ENCODE measurements at places on chromosomes 1 and 21. TPM values are rescaled to one million over a fixed set of nuclear protein-coding genes. Genes with fewer than 3 reads are reported as not detected.

DNA sequence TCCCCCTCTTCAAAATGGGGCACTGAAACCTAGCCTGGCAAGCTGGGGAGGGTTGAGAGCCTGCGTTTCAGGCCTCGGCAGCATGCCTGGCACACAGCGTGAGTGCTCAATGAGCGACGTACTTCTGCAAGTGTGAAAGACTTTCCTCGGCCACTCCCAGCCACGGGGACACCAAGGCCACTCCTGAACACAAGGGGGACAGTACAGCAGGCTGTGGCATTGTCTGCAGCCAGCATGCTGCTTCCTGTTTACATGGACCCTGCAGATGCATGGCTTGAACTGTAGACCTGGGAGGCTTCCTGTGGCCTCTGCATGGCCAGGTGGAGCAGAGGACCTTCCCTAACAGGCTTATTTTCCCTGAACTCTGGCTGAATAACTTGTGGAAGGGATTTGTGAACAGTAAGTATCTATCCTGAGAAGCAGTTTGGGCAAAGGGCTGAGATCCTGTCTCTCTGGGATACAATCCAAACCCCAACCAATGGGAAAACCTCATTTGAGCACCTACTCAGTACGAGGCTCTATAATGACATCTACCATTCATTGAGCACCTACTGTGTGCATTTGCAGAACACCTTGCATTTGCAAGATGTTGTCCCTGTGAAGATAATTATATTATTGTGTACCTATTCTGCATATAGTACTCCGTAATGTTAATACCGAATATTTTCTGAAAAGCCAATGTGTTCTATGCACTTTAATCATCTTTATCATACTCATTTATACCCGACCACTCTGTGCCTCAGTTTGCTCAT is 9.9 kb upstream of the HSPG2 start:
- H3K36me3 ChIP-seq: no peaks in the 10 kb centered on the region
- H3K4me1 ChIP-seq: no peaks in the 10 kb centered on the region
- H3K27ac ChIP-seq: no peak overlapping the region
- no peak overlapping the region for H3K4me3 ChIP-seq
- no peak for DNase-seq
- H3K27me3 ChIP-seq: peaks cover 5% of the 10 kb centered on the region

DNA sequence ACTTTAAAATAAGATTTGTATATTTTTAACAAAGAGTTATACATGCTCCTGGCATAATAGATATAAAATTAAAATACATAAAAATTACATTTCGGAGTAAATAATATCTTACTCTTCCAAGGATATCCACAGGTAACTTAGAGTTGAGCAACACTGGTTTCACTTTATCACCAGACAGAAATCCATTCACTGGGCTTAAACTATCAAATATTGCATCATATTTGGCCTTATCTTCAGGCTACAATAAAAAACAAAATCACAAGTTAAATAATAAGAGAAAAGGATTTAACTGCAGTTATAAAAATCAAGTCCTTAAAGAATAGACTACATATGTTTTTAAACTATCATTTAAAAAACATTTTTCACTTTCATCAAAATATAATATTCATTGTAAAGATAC is 55.5 kb downstream of the EPS15 start:
- H3K36me3 ChIP-seq: peaks cover 12% of the 10 kb centered on the region
- H3K4me3 ChIP-seq: no peak overlapping the region
- no peaks in the 10 kb centered on the region for H3K4me1 ChIP-seq
- no peak overlapping the region for H3K27ac ChIP-seq
- no peak for DNase-seq
- no peaks in the 10 kb centered on the region for H3K27me3 ChIP-seq

DNA sequence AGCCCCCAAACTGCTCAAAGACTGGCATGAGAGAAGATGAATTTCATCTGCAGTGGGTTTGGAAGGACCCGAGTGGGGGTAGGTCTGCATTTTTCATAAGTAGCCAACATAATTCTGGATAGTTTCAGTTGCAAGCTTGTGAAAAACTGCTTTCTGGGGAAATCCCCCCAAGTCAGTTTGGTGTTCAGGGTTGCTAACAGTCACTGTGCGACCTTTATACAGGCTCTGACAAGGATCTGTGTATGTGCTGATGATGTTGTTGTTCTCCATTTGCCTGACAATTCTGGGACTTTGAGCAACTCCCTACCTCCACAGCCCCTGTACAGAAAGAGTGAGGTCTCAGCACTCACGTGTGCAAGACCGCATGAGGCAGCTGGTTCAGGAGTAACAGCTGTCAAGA is 87.9 kb downstream of the SUSD4 start:
- no peak overlapping the region for H3K27ac ChIP-seq
- no peaks in the 10 kb centered on the region for H3K36me3 ChIP-seq
- H3K4me3 ChIP-seq: no peak overlapping the region
- DNase-seq: no peak

DNA sequence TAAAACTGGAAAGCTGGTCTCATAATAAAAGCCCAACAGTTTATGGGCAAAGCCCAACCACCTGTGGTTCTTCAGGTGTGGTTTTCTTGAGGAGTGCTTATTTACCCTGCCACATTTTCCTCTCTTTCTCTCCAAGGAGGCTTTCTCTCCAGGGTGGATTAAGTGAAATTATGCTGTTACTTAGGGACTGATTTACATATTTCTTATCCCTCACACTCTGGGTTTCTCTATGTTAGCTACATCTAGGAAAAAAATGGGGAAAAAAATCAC is 4.8 kb downstream of the TBX19 start:
- no peaks in the 10 kb centered on the region for H3K27me3 ChIP-seq
- no peaks in the 10 kb centered on the region for H3K36me3 ChIP-seq
- peaks cover 2% of the 10 kb centered on the region for H3K4me1 ChIP-seq

- no peaks in the 10 kb centered on the region for H3K36me3 ChIP-seq
- H3K27ac ChIP-seq: peak overlapping the region; percentile 89
- peaks cover 30% of the 10 kb centered on the region for H3K4me1 ChIP-seq
- no peaks in the 10 kb centered on the region for H3K27me3 ChIP-seq
These were observed 291.8 kb upstream of the USP24 start for GRCh38 chr1:55506740-55507577.

DNA sequence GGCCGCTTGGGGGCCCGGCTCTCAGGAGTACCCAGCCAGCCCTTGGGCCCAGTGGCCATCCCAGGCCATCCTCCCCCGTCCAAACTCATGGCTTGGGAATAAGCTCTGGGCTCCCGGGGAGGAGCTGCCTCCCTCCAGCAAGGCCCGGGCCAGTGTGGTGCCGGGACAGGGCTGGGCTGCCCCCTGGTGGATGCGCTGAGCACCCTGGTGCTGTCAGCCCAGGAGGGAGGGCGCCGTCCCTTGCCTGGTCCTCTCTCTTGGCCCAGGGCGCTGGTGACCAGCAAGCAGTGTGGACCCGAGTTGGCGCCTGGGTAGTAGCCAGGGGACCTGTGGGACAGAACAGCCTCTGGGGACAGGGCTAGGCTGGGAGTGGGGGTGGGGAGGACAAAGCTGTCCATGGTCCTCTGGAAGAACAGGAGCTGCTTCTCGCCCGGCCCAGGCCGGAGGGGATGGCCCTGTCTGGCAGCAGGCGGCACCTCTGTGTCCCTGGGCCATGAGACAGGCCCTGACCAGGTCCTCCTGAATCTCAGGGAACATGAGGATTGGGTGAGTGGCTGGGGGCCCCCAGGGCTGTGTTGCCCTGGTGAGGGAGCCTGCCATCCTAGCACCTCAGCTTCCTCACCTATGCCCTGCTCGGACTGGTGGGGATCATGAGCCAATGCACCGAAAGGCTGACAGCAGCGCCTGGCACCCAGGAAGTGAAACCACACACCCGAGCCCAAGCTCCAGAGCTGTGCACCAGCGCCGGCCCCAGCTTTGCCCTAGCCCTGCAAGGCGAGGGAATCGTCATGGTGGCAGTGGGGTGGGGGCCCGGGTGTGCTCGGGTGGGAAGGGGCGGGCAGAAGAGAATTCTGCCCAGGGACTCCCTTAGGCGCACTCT is 9.4 kb downstream of the MORN1 start:
- H3K4me3 ChIP-seq: no peak overlapping the region
- 0 out of 2 replicates have a peak, but pooled peaks cover 1% of the 10 kb centered on the region for H3K36me3 ChIP-seq
- no peaks in the 10 kb centered on the region for H3K4me1 ChIP-seq
- H3K27ac ChIP-seq: no peak overlapping the region
- H3K27me3 ChIP-seq: no peaks in the 10 kb centered on the region

GRCh38 chr1:110209715-110210603 is at the start of gene KCNC4:
KCNC4 (plus strand) TSS chr1:110210314; CDS start chr1:110211500, 1,186 bp downstream.
- peak; percentile 58 for DNase-seq
- H3K27me3 ChIP-seq: peaks cover 51% of the 10 kb centered on the region
- peak within 1 kb of the TSS; percentile 49 for H3K4me3 ChIP-seq
- H3K27ac ChIP-seq: peak within 1 kb of the TSS; percentile 22
- H3K36me3 ChIP-seq: no peaks in the 10 kb centered on the region

DNA sequence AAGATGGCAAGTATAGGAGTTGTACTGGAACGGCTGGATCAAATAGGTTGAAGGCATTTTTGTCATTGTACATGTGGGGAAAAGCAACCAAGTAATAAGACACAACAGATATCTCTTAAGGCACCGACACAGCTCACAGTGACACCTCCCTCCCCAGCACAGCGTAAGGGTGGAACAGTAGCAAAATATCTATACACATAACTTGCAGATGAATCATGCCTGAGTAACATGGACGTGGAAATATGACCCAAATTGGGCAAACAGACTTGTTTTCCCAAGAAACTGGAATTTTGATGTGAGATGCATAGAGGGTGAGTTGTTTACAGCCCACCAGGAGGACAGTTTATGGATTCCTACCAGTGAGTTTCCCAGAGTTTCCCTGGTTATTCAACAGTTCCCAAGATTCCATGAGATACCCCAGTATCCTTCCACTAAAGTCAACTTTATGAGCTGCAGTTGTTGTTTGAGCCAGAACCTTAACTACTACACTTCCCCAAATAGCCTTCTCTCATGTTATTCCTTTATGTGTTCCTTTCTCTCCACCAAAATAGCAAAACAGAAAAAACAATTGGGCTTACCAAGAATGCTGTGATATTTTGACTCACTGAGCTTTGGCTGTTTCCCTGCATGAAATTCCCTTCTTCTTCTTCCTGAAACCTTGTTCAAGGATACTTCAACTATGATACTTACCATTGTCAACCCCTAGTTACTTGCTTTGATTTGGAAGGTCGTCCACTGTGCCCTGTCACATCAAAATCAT is 7.1 kb upstream of the DR1 start:
- peak; percentile 95 for DNase-seq
- no peak overlapping the region for H3K4me3 ChIP-seq
- no peaks in the 10 kb centered on the region for H3K27me3 ChIP-seq
- peak overlapping the region; percentile 60 for H3K27ac ChIP-seq

The S100A8 gene
- total RNA-seq: not detected

All from IMR-90 (cell line).